ENCODE measurements at places on chromosomes 7 and 10.

DNA sequence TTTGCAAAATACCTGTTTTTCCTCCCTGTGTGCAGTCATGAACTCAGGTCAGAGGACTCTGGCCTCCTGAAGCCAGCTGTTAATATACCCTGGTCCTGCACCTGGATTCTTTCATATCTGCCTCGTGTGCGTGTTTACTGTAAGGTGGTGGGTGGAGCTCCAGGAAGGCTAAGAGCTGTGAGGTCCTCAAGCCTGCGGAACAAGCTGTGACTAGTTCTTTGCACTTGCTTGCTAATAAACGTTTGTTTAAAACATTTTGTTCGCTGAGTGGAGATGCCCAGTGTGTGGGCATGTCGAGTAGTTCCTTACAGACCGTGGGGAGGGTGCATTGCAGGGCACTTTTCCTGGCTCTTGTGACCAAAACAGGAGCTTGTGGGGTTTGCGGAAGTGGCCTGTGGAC is 139.0 kb downstream of the DOCK1 start:
- no peak for DNase-seq

- no peak for DNase-seq
Observed at GRCh38 chr10:97178074-97178473, 7.7 kb downstream of the SLIT1 start.

DNA sequence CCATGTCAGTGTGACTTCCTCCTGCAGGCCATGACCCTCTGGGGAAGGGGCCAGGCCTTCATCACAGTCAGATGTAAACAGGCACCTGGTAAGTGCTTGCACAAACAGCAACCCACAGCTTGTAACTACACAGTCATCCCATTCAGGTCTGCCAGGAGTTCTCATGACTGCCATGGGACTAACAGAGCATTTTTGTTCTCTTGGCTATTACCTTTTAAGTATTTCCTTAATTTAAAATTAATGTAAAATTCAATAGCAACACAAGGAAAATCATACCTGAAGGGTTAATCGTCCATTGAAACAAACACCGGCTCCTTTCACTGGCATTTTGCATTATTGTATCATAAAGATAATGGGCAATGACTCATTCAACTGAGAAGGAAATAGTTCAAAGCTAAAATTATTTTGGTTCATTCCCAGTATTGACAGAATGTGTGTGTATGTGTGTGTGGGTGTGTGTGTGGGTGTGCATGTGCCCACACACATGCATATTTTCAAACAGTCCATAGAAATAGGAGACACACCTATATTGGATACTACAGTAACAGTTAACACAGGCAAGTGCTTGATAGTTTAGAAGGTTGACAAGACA is 307.9 kb downstream of the WDR11 start:
- no peak for DNase-seq

GRCh38 chr10:97822261-97822687 is 27.4 kb upstream of the GOLGA7B start:
- DNase-seq: no peak

GRCh38 chr7:149776289-149776688 is 2.9 kb upstream of the ZNF467 start:
- DNase-seq: no peak

GRCh38 chr10:67788028-67788886 is 49.7 kb downstream of the DNAJC12 start:
- DNase-seq: no peak

DNA sequence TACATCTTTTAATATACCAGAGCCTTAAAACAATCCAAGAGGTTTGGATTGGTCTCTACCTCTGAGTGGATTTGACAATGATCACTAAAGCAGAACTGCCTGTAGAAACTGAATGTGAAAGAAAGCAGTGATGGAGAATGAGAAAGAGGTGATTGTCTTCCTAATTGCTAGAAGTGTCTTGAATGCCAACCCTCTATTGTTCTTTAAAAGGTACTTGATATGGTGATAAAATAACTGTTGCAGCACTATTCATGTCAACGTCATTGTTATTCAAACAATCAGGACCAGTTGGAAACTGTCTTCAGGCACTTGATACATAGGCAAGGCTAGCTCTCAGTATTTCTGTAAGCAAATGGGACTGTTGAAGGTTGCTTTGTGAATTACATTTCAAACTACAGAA is 47.9 kb upstream of the ITPRID1 start:
- no peak for DNase-seq

DNA sequence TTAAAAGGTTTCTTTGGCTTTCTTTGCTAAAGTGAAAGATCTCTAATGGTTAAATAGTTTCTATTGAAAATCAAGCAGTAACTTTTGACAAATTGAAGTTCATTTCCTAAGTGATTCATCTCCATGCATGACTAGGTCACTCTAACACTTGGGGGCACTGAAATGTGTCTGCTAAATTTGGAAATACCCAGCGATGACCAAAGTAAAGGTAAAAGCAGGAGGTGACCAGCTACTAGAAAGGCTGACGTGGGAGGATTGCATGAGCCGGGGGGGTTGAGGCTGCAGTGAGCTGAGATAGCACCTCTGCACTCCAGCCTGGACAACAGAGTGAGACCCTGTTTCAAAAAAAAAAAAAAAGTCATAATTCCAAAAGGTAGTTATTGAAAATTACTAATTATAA is 111.8 kb upstream of the GPR141 start:
- DNase-seq: no peak

GRCh38 chr10:15775513-15775912 is 55.8 kb upstream of the ITGA8 start:
- DNase-seq: no peak

GRCh38 chr7:18087687-18088078 is 60.0 kb upstream of the PRPS1L1 start:
- DNase-seq: no peak

DNA sequence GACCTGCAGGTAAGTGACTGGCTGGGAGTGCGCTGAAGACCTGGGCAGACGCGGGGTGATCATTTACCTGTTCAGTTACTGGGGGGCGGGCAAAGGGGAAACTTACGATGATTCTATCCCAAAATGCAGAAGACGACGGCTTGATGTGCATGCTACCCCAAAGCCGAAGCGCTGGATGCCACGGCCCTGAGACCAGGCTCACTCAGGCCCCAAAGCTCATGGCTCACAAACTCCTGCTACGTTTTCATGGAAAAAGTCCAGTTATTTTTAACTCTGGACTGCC is 200.6 kb downstream of the DIP2C start:
- DNase-seq: no peak

GRCh38 chr10:33579996-33580395 is 245.5 kb upstream of the NRP1 start:
- DNase-seq: no peak

DNA sequence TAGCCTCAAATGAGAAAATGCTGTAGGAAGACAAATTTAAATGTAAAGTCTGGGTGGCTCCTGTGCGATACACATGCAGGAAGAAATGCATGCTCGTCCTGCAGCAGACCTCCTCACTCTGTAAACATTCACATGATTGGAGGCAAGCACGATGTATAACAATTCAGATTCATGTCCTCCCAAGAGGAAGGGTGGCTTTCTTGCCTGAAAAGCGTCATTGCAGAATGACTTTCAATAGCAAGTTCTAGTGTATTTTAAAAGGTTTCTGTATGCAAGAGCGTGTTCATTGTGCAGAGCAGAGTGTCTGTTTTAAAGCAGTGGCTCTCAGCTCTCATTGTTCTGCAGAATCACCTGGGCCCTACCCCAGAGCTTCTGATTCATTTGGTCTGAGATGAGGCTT is 170.3 kb upstream of the CELF2 start:
- no peak for DNase-seq

DNA sequence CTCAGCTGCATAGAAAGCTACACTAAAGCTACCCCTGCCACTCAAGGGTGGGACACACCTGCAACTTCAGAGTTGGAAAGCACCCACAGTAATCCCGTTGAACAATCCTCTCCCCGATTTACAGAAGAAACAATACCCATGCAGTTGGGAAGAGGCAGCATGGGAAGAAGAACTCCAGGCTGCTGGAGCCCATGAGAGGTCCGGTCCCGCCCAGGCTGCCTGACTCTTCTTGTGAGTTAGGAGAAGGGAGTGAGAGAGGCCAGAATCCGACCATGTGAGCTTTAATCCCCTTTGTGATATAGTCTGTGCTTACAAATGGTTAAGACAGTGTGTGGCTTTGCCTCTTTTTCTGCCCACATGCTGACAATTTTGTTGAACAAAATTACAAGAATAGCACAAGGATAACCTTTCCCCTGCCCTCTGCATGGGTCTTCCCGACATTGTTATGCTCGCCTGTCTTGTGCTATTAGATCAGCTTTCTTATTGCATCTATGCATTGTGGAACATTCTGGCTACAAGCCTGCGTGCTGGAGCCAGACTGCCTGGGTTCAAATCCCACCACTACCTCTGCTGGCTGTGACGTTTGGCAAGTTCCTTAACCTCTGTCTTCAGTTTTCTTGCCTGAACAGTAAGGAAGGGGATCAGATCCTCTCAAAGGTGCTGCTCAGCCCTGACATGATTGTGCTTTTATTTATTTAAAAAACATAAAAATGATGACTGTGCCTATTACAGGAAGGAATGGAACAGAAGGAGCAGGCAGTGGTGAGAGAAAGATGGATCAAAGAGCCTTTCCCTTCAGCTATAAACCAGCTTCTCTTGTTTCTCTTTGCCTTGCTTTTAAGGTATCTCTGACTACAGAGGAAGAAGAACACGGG is 56.0 kb downstream of the BPGM start:
- no peak for DNase-seq

GRCh38 chr7:73827567-73828106 is 3.2 kb upstream of the CLDN4 start:
- no peak for DNase-seq

- no peak for DNase-seq
Observed at GRCh38 chr7:26843705-26844104, 20.7 kb downstream of the SKAP2 start.

GRCh38 chr7:111409714-111410422 is 152.4 kb downstream of the IMMP2L start:
- DNase-seq: no peak

DNA sequence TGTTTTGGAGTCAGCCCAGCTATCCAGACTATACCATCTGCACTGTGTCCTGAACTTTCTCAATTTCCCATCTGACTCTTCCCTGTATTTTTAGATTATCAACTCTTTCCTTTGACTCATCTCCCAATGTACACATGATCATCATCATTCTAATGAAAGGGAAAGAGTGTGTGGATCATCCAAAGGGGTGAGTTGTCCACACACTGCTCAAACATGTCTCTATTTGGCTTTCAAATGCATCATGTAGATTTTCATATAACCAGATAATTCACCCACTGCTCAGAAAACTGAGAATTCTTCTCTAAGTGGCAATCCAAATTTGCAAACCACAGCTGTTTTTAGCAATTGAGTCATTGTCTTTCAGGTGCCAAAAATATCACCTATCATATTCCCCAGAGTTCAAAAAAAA is 190.2 kb upstream of the HPS1 start:
- no peak for DNase-seq

DNA sequence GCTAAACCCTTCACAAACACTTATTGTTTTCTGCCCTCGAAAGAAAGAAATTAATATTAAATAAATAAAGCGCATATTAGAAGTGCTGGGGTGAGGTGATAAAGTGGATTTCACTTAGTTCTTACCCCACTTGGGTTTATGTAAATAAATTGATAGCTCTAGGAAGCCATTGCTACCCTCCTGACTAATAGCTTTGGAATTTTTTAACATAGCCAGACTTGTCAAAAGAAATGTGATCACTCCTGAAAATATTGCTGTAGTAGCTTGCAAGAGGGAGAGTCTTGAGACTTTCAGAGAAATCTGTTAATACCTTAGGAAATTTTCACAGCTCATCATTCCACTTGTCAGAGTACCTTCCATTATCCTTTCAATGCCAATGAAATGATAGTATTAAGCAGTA is 7.6 kb downstream of the ARL5B start:
- DNase-seq: no peak

GRCh38 chr7:158369866-158370265 is 217.8 kb downstream of the PTPRN2 start:
- DNase-seq: no peak

DNA sequence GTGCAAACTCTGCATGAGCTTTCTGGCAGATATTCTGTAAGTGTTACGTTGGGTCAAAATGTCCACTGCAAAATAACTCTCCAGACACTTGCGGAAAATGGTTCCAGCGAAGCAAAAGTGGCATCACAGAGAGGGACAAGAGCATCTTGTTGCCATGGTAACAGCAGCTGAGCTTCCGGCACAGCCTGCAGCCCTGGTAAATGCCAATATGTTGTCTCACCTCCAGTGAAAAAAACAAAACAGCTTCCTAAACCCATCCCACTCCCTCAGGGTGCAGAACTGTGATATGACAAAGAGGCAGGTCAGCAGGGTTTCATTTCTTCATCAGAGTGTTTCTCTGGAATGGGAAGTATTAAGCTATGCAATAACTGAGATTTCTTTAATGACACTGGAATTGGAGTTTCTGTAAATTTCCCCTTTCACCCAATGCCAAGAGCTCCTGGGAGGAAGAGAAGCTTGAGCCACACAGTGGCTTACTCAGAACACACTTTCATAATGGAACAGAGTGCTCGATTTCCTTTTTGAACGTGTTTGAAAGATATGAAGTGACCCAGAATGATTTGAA is 65.6 kb downstream of the FOXI2 start:
- DNase-seq: no peak

GRCh38 chr7:98285157-98286092 is 3.9 kb downstream of the BRI3 start:
- DNase-seq: no peak

GRCh38 chr7:135914346-135914745 is 62.8 kb downstream of the MTPN start:
- no peak for DNase-seq

- no peak for DNase-seq
Observed at GRCh38 chr10:127028556-127028955, 123.3 kb downstream of the DOCK1 start.

- no peak for DNase-seq
Observed at GRCh38 chr7:114949231-114949630, 27.3 kb downstream of the MDFIC start.

GRCh38 chr7:142177869-142178268 is 66.4 kb downstream of the MGAM2 start:
- no peak for DNase-seq
